ENCODE measurements at places on chromosomes 12 and 14.

DNA sequence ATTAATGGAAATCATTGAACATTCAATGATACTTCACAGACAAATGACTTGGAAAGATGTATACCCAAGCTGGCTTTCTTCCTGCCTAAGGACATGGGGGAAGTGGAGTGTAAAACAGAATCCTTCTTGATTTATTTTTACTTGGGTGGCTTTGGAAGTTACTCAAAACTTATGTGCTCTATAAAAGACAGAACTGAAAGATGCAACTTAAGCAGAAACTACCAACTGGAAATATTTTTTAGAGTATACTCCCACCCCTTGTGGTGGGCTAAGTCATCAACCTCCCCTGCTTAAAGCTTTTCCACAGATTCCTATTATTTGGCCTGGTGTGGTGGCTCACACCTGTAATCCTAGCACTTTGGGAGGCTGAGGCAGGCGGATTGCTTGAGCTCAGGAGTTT, 126.0 kb upstream of the ATP2B1 start:
- DNase-seq = no peak

- DNase-seq = no peak
These were observed 6.0 kb upstream of the ACADS start for GRCh38 chr12:120719496-120720233.

- DNase-seq = no peak
These were observed 406.9 kb upstream of the CLEC14A start for GRCh38 chr14:38662781-38663180.

GRCh38 chr12:29152223-29152868, 3.3 kb downstream of the FAR2 start:
- no peak for DNase-seq

DNA sequence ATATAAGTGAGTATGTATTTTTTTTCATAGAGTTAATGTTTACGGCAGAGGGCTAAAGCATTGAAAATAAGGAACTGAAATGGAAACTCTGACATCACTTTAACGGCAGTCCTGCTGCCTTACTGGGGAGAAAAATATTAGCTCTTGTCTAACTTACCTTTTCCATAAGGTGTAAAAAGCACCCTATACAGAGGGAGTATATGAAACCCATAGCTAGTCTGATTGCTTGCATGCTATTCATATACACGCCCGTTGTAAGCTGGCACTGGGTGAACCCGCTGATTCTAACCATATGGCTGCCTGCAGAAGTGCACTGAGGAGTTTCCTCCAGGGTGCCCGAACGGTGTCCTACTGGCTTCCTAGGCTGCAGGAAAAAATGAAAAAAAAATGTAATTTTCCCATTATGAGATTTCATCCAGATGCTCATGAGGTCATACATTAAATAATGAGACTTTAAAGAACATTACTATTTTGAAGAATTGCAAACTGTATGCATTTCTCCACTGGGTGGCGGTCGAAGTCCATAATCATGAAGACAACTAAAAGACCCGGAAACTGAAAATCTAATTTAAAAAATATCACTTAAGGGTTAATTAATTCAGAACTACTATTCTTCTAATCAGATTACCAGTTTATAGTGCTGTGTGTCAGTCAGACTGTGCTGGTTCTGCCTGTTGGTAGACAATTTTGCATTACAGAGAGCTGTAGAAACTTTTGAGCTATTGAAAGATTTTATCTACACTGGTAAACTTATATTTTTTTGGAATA, 144.7 kb downstream of the ALX1 start:
- no peak for DNase-seq

DNA sequence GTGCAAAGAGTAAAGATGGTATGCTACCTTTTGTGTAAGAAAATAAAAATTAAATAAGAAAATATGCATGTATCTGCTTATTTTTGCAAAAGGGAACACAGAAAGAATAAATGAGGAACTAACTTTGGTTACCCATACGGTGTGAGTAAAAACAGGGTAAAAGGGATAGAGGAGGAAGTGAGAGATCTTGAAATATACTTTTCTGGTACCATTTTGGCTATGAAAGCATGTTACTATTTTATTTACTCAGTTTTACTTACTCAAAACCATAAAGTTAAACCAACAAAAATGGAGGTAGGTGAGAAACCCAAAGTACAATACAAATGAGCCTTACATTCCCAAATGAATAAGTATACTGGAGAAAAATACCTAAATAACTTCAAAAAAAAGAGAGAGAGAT, 122.0 kb upstream of the EGLN3 start:
- no peak for DNase-seq

GRCh38 chr14:101029668-101030290, 126.3 kb upstream of the RTL1 start:
- DNase-seq = no peak

DNA sequence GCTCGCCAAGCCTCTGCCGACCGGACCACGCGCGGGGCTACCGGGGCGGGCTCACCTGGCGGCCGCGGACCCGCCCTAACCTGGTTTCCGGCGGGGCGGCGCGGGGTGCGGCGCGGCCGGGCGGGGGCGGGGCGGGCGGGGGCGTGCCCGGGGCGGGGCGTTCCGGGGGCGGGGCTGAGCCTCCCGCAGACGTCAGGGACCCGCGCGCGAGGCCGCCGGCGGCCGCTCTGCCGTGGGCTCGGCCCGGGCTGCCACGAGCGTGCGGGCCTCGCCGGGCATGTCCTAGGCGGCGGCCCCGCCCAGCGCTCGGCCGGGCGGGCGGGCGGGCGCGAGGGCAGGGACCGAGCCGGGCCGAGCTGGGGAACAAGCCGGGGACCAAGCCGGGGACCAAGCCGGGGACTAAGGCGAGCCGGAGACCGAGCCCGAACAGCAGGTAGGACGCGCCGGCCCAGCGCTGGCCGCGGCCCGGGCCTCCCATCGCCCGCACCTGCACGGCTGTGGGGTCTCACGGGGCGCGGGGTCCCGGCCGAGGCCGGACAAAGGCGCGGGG, at the start of gene CEP170B:
TSS of gene CEP170B (plus strand) at position 188 of the 550 bp plus-strand sequence. CDS start 3,183 bp downstream, outside the sequence.
- no peak for DNase-seq

- peak; percentile 93 for DNase-seq
These were observed 216.5 kb downstream of the PHLDA1 start for GRCh38 chr12:75814851-75815754.

GRCh38 chr12:111308473-111308872, 60.4 kb downstream of the PHETA1 start:
- no peak for DNase-seq

- DNase-seq = no peak
These were observed 33.5 kb upstream of the KCNA5 start for GRCh38 chr12:5010151-5010550.

DNA sequence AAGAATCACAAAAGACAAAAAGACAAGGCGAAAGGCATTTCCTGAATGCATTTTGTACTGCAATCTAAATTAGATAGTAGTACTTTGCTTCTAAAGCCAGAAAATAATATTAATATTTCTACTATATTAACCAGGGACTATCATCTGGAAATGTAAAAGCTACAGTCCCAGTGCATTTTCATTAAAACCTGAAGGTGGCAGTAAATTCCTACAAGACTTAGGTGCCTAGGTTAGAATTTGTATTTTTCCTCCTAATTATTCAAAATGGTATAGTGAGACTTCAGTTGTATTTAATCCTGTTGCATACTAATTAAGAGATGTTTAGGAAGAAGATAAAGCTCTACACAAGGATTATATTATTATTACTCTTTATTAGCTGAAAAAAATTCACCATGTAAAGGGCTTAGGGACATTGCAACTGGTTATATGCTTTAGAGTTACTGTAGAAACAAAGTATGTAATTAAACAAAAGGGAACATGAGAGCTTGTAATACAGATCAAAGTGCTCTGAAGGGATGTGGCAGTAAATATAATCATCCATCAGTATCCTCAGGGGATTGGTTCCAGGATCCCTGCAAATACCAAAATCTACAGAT, 53.6 kb downstream of the BRMS1L start:
- DNase-seq = no peak

DNA sequence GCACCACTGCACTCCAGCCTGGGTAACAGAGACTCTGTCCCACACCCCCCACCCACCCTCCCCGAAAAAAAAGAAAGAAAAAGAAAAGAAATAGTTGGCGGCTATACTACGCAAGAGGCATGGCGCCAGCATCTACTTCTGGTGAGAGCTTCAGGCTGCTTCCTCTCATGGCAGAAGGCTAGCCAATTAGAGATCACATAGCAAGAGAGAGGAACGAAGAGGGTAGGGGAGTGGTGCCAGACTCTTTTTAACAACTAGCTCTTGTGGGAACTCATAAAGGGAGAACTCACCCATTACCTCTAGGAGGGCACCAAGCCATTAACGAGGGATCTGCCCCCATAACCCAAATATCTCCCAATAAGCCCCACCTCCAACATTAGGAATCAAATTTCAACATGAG, 6.2 kb downstream of the DENND5B start:
- DNase-seq = no peak

DNA sequence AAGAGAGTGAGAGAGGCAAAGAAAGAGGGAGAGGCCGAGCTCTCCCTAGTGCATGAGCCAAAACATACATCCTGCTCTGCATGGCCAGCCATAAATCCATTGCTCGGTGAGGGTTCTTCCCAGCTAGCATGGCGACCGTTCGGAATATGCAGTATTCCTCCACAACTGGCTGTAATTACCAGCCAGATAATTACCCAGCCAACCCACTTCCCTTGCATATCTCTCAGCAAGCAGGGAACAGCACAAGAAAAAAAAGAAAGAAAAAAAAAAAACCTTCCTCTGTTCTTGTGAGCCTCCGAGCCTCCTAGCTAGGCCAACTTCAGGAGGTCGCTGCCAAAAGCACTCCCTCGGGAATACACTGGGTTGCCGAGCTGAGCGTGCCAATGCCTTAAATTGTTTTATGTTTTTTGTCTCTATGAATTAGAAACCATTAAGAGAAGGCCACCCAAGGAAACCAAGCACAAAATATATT, 567.9 kb downstream of the MED13L start:
- DNase-seq = no peak

DNA sequence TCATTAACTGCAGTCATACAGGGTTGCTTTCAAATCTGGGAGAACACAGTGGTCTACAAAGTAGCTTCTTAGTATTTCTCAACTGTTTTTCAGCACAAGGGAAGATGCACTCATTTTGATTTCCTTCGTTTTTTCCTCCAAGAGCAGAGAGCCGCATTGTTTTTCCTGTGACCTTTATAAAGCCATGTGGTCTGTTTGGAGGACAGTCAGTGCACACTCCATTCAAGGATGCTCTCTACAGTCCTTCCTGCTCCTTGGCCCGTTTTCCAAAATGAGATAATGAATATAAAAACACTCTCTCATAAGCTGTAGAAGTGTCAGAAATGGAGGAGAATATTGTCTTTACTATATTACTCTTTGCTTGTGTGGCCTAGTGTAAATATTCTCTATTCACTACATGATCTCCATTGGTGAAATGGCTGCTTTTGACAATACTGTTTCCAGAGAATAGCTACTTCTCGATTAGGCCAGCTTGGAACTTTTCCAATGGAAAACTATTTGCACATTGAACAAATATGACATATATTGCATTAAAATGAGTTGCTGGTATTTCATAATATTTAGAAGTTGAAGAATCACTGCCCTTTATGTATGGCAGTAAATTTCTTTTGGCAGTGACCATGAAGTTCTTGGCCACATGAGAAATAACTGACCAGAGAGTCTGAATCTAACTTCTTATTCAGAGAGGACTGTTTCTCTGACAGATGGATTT, 393.1 kb upstream of the RGS6 start:
- no peak for DNase-seq

GRCh38 chr14:101927859-101928258, 36.5 kb upstream of the DYNC1H1 start:
- DNase-seq = no peak

GRCh38 chr14:77043177-77043983, 14.9 kb upstream of the IRF2BPL start:
- DNase-seq = no peak

GRCh38 chr14:25833341-25834126, 764.3 kb downstream of the NOVA1 start:
- DNase-seq = no peak

- DNase-seq = no peak
These were observed 352.3 kb upstream of the ATXN7L3B start for GRCh38 chr12:74185360-74185759.

DNA sequence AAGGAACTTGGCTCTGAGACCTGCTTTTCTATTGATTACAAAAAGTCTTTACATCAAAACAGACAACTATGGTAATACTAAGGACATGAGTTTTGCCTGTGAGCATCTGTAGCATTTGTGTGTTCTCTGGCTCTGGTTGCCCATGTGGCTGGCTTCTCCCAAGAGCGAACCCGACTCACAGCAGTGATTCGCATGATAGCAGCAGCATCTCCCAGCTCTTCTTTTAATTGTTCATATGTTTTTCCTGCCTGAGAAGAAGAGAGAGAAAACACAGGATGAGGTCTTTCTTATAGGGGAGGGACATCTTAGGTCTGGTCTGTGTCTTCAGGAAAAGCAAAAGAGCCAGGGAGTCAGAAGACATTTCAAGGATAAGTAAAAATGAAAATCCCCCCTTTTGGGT, 17.6 kb downstream of the AVIL start:
- no peak for DNase-seq

GRCh38 chr14:93184391-93185348, at the start of the genes LYSET and MOAP1:
Gene LYSET, plus strand, starts transcription at chr14:93185317. Its CDS starts 89 bp downstream, at chr14:93185406.
Gene MOAP1, minus strand, starts transcription at chr14:93184897. Its CDS starts 655 bp downstream, at chr14:93184242.
- DNase-seq = peak; percentile 57

- DNase-seq = no peak
These were observed 18.8 kb downstream of the CEP170B start for GRCh38 chr14:104883681-104884361.

DNA sequence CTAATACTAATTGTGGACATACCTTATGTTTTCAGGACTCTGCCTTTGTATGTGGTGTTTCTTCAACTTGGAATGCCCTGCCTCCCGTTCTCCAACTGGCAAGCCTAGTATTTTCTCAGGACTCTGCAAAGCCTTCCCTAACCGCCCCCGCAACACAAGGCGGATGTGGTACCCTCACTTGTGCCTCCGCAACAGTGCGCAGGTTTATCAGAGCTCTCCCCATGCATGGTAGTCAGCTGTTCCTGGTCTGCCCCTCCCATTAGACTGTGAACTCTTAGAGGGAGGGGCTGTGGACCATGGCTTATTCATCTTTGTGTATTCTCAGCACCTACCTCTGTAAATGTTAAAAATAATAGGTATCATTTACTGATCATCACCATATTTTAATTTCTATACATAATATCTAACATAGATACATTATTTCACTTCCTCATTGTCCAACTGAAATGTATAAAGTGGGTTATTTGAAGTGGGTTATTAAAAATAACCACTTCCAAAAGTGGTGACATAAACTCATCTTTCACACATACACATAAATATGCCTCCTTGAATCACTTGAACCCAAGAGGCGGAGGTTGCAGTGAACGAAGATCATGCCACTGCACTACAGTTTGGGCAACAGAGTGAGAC, 9.0 kb downstream of the LPAR5 start:
- DNase-seq = no peak

GRCh38 chr12:53268630-53269562, 797 bp downstream of the ESPL1 start:
- DNase-seq = no peak
